HuH-7.5 (cell line): ENCODE measurements at places on chromosomes 7 and 10.

DNA sequence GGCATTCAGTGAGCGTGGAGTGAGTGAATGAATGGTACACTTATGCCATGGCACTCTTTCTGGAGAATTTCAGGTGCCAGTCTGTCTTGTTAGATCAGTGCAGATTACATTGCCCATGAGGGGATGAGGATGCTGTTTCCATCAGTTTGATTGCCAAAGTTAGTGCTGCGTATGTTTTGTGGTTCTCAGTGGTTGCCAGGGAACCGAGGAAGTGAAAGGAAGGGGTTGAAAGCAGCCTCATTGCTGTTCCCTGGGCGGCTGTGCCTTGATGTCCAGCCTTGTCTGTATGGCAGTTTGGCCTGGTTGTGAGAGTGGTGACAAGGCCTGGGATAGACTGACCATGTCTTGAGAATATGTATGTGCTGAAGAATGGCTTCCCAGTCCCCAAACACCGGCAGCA is 30.2 kb downstream of the WBP1L start:
- DNase-seq, result no peak

- no peak for DNase-seq
These were observed 67.6 kb downstream of the CREB3L2 start for GRCh38 chr7:137934176-137934826.

DNA sequence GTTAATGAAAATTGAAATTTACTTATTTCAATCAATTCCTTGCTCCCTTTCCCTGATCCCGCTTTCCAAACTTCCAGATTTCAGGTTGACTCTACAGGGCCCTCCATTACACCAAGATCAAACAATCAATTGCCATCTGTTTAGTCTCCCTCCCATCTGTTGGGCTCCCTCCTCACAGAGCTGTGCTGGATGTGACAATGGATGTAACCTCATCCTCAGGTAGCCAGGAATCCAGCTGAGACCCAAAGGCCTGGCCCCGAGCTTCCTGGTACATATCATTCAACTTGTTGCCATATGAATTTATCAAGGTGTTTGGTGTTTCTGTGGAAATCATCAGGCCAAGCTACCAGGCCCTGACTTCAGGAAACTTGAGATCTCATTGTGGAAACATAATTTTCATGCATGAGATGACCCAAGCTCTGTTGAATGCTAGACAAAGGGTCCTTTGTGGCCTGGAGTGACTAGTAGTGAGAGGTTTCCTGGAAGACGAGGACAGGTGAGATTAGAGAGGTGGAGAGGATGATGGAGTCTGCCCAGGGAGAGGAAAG is 148.6 kb upstream of the PDE1C start:
- DNase-seq, result no peak

GRCh38 chr10:63013755-63014154 is 119.4 kb upstream of the NRBF2 start:
- no peak for DNase-seq

- DNase-seq, result peak; percentile 51
These were observed 1.4 kb downstream of the TRA2A start for GRCh38 chr7:23530405-23530804.

GRCh38 chr7:42552227-42552626 is 315.2 kb upstream of the GLI3 start:
- DNase-seq, result no peak

GRCh38 chr7:43758822-43759683 is 573 bp downstream of the BLVRA start:
- peak; percentile 58 for DNase-seq

- no peak for DNase-seq
These were observed 52.6 kb upstream of the SP8 start for GRCh38 chr7:20839196-20839735.

- DNase-seq, result no peak
These were observed 80.1 kb upstream of the IMMP2L start for GRCh38 chr7:111642373-111642772.

DNA sequence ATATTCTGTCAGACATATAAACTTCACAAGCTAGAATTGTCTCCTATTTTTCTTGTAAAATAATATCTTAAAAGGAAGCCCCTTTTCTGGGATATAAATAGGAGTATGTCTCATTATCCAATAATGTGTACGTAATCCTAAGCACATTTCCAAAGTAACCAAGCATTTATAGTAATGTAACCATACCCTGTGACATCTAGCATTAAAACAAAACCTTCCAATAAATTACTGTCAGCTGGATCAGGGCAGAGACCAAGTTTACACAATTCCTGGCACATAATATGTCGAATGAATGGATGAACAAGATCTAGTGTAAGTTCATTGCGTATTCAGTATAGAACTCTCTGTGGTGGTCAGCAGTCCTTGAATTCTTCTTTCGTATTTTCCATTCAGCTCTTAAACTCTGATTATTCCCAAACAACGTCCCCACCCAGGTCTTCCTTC is 14.3 kb downstream of the CPED1 start:
- DNase-seq, result no peak

DNA sequence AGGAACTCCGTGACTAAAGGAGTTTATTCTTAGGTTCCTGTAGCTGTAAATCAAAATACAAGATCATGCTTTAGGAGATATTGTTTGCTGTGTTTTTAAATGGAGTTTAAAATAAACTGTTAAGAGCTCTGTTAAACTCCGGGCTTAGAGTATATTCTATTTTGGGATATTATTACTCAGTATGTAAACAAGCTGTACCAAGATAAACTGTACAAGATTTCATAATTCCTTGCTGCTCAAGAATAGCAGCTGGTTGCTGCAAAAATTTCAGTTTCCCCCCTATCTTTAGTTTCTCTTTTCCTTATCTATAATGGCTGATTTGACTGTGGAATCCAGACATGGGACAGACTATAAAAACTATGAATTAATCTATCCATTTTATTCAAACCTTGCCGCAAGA is 215.7 kb downstream of the HTR7 start:
- DNase-seq, result peak; percentile 3

- DNase-seq, result no peak
These were observed 208.7 kb upstream of the POM121L12 start for GRCh38 chr7:52826515-52827265.

DNA sequence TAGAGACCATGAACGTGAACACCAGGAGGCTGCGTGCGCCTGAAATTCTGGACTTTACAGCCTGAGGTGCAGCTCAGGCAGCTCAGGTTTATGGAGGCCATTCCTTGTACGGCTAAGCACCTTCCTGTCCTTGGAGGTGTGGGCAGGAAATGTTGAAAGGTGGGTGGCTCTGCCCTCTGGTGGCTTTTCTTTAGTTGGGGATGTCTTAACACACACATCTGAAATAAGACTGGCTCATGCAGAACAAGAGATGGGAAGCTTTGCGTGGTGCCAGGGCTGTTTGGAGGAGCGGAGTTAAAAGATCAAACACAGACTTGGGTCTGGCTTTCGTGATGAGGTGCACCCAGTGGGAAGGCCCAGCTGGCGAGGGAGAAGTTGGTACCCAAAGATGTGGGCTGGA is 64.1 kb downstream of the DOCK1 start:
- peak; percentile 9 for DNase-seq

DNA sequence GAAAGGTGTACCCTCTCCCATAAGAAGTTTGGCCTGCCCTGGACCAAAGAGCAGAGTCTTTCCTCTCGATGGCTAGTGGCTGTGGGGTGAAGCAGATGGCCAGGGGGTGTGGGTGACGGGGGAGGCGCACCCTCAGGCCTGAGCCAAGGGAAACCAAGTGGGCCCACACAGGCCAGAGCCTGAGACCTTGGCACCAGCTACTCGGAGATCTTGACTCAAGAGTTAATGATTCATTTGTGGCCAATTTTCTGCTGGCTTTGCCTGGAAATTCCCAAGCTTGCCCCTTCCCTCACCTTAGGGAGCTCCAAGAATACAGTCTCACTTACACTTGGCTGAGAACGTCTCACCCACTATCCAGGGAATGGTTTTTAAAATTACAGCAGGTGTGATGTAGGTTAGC is 42.7 kb downstream of the ZMIZ1 start:
- no peak for DNase-seq
